ENCODE measurements at places on chromosomes 5 and 9. TPM values are rescaled to one million over a fixed set of nuclear protein-coding genes. Genes with fewer than 3 reads are reported as not detected.

CHSY3 gene
- 0.46 TPM for polyA plus RNA-seq

PCDHAC2 gene
- not detected for polyA plus RNA-seq

SPINK6 gene
- not detected for polyA plus RNA-seq

TOMM5 gene
- 200 TPM for polyA plus RNA-seq

- H3K4me3 ChIP-seq, result no peak overlapping the region
- H3K4me1 ChIP-seq, result peaks cover 5% of the 10 kb centered on the region
- no peak overlapping the region for H3K27ac ChIP-seq
These were observed 43.6 kb downstream of the SPTLC1 start for GRCh38 chr9:92071634-92072033.

- no peak for DNase-seq
- H3K27me3 ChIP-seq, result no peaks in the 10 kb centered on the region
- no peak overlapping the region for H3K27ac ChIP-seq
- H3K4me3 ChIP-seq, result no peak overlapping the region
These were observed 137.7 kb upstream of the GRIA1 start for GRCh38 chr5:153352685-153353219.

DNA sequence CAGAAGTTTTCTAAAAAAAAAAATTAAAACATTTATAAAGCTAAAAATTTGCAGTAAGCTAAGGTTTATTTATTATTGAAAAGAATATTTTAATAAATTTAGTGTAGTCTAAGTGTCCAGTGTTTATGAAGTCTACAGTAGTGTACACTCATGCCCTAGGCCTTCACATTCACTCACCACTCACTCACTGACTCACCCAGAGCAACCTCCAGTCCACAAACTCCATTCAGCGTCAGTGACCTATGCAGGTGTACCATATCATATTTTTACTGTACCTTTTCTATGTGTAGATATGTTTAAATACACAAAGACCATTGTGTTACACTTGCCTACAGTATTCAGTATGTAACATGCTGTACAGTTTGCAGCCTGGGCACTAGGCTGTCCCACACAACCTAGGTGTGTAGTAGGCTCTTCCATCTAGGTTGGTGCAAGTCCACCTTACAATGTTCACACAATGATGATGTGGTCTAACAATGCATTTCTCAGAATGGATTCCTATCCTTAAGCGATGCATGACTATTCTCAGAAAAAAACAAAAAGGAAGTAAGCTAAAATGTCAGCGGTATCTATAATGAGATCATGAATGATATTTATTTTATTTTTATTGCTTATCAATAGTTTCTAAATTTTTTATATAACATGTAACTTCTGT, 336.7 kb downstream of the AGTPBP1 start:
- no peaks in the 10 kb centered on the region for H3K4me1 ChIP-seq
- H3K27me3 ChIP-seq, result no peaks in the 10 kb centered on the region
- H3K36me3 ChIP-seq, result no peaks in the 10 kb centered on the region

- H3K27me3 ChIP-seq, result no peaks in the 10 kb centered on the region
- H3K4me3 ChIP-seq, result no peak overlapping the region
- H3K36me3 ChIP-seq, result peaks cover 11% of the 10 kb centered on the region
- no peak for DNase-seq
- H3K27ac ChIP-seq, result no peak overlapping the region
These were observed 10.5 kb downstream of the BRD3 start for GRCh38 chr9:134057307-134057657.

DNA sequence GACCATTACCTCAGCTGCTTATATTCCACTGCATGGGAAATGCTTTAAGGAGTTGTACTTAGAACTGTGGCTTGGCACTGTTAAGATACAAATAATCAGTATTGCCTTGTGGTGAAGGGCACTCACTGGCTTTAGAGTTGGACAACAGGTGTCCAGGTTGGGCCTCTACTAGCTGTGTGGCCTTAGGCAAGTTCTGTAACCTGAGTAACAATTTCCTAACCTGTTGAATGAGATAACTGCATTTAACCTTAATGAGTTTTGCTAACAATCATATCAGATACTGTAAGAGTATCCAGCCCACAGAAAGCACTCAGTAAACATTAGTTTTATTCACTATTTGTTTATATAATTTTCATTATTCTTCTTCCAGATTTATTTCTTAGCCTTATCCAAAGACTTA, 17.2 kb upstream of the HK3 start:
- no peaks in the 10 kb centered on the region for H3K27me3 ChIP-seq
- no peak overlapping the region for H3K27ac ChIP-seq
- no peaks in the 10 kb centered on the region for H3K4me1 ChIP-seq
- no peak for DNase-seq
- no peak overlapping the region for H3K4me3 ChIP-seq
- peaks cover 4% of the 10 kb centered on the region for H3K36me3 ChIP-seq

DNA sequence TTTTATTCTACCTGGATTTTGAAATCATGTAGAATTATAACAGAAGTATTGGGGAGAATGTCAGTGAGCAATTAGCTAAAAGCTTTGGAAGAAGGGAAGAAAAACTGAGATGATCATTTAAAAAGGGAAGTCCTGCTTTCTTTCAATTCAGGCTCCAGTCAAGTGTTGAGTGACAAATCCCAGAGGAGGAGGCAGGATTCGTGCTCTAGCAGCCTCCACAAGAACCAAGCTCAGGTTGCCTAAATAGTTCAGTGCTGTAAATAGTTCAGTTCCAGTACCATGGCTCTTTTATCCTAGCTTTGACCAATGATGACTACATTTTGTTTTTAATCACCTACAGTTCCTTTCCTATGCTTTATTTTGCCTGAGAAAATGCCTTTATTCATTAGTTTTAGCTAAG, 204.9 kb upstream of the NREP start:
- no peak overlapping the region for H3K4me3 ChIP-seq
- DNase-seq, result no peak
- H3K27me3 ChIP-seq, result no peaks in the 10 kb centered on the region
- H3K36me3 ChIP-seq, result no peaks in the 10 kb centered on the region

GRCh38 chr5:15117688-15118087, 246.1 kb upstream of the ANKH start:
- no peak overlapping the region for H3K4me3 ChIP-seq
- no peak overlapping the region for H3K27ac ChIP-seq
- no peaks in the 10 kb centered on the region for H3K36me3 ChIP-seq
- peaks cover 2% of the 10 kb centered on the region for H3K4me1 ChIP-seq
- no peak for DNase-seq

- no peaks in the 10 kb centered on the region for H3K4me1 ChIP-seq
- no peak for DNase-seq
- H3K27ac ChIP-seq, result no peak overlapping the region
- H3K27me3 ChIP-seq, result peaks cover 9% of the 10 kb centered on the region
These were observed 48.3 kb upstream of the TCERG1 start for GRCh38 chr5:146398826-146399225.

DNA sequence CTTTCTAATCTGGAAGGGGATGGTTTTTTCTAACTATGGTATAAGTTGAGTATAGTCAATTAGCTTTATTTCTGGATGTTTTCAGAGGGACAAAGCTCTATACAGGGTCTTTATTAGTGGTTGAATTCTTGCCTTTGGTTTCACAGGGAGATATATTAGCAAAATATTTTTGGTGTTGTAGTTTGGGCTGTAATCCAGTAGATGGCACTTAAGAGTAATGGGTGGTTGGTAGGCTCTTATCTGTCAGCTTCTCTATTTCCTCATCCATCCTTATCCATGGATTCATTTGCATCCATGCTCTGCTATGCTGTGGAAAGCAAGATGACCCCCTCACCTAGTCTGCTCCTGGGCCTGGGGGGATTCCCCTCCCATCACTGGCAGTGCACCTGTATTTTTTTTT, 363.6 kb upstream of the CYLC2 start:
- no peak for DNase-seq
- no peak overlapping the region for H3K27ac ChIP-seq
- H3K36me3 ChIP-seq, result no peaks in the 10 kb centered on the region
- H3K4me3 ChIP-seq, result no peak overlapping the region
- H3K4me1 ChIP-seq, result no peaks in the 10 kb centered on the region

Data from IMR-90 (cell line).